ENCODE measurements at places on chromosomes 1 and 21. TPM values are rescaled to one million over a fixed set of nuclear protein-coding genes. Genes with fewer than 3 reads are reported as not detected.

The NHLH1 gene
- not detected for total RNA-seq

The APCS gene
- total RNA-seq, result 1,831 TPM

The PTGS2 gene
- 0.99 TPM for total RNA-seq

The MYOG gene
- not detected for total RNA-seq

The CLDN17 gene
- total RNA-seq, result not detected

The S100A1 gene
- 1.8 TPM for total RNA-seq

The FLG2 gene
- not detected for total RNA-seq

The ERO1B gene
- total RNA-seq, result 15.9 TPM

The CCDC24 gene
- 8.4 TPM for total RNA-seq

The MYBPHL gene
- not detected for total RNA-seq

The OMA1 gene
- 21.7 TPM for total RNA-seq

The TNFRSF4 gene
- 0.99 TPM for total RNA-seq

The RIPPLY3 gene
- not detected for total RNA-seq

The YBX1 gene
- 325 TPM for total RNA-seq

All from right lobe of liver (tissue), 6 donors.